H1 (cell line): ENCODE measurements at places on chromosomes 1 and 21.

DNA sequence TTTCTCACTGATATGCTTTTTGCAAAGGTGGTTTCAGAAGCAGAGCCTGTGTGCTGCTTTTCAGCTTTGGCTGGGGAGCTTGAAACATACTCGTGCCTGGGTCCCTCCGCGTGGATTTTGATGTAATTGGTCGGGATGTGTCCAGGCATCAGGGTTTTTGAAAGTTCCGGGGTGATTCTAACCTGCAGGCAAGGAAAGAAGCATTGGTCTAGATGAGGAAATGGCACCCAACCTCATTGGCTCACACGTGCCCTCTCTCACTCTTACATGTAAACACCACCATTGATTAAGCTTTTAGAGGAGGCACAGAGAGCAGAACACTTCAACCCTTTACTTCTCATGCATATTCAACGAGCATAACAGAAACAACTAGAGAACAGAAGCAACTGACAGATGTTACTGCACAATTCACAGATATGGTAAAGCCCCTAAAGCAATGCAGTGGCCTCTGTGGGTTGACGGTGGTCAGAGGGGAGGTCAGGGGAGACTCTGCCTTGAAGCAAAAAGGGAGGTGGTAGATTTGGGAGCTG lies 112.1 kb downstream of the TLR5 start:
- no peak for DNase-seq

GRCh38 chr1:160429125-160429561 lies 28.8 kb downstream of the VANGL2 start:
- DNase-seq, result no peak

DNA sequence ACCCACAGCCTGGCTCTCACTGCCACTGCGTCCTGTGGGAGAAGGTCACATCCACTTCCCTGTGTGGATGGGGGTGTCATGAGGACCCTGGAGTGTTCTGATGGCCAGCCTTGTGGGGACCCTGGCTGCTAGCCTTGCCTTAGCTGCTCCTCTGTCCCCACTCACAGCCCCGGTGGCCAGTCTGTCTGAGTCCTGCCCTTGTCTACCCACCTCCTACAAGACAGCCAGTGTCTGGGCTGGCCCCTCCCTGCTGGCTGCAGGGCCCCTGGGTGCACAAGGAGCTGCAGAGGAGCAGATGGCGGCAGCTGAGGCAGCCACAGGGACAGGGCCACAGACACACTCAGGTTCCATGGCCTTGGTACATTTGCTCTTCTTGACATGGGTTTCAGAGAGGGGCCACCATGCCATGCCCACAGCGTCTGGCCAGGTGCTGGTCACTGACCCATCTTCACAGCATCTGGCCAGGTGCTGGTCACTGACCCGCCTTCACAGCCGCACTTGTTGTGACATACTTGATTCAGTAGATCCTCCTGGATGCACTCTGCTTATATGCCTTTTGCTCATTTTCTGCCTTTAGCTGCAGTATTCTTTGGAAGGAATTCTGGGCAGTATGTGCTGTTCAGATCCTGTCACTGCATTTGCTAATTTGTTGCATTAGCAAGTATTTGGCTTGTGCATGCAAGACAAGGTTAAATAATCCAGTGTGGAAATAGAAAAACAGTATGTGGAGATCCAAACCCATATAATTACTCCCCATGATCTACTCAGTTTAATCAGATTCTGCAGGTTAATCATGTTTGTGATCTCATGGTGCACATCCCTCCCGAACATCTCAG lies 157.8 kb downstream of the PCBP3 start:
- DNase-seq, result no peak

- no peak for DNase-seq
These were observed 322.0 kb downstream of the CAMTA1 start for GRCh38 chr1:7107109-7107830.

DNA sequence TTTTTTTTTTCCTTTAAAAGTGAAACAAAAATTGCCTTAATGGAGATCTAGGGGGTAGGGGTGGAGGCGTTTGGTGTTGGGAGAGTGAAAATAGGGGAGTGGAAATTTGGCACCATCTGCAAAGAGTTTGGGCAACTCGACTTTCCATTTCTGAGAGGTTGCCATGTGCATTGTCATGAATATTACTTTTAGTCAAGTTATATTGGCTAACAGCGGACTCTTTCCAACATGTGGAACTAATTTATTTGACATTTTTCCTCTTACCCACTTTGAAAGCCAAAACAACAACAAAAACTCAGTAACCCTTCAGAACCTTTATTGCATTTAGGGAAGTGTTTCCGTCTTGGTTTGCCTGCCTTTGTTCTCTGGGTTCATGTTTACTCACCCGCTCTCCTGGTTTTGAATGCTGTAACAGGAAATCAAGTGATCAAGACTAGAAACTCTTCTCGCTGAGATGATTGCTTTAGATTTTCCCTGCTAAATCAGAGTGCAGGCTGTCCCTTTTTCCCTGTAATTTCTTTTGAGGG lies 70.4 kb downstream of the CACHD1 start:
- no peak for DNase-seq

DNA sequence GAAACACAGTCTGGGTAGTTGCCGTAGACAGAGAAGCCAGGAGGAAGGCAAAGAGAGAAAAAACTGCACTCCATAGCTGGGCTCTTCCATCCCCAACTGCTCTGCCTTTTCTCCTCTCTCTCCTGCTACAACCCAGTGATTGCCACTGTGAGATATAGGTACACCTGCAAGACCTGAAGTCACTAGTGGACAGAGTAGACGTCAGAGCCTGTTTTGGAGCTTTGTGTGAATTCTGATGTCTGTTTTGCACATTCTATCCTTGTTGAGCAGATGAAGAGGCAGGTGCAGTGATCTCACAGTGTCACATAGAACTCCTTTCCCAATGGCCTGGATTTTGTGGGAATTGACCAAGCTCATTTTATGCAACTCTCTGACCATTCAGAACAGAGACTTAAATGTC lies 2.2 kb downstream of the HAO2 start:
- DNase-seq, result no peak

GRCh38 chr1:40763742-40764532 lies 19.6 kb upstream of the KCNQ4 start:
- DNase-seq, result no peak

DNA sequence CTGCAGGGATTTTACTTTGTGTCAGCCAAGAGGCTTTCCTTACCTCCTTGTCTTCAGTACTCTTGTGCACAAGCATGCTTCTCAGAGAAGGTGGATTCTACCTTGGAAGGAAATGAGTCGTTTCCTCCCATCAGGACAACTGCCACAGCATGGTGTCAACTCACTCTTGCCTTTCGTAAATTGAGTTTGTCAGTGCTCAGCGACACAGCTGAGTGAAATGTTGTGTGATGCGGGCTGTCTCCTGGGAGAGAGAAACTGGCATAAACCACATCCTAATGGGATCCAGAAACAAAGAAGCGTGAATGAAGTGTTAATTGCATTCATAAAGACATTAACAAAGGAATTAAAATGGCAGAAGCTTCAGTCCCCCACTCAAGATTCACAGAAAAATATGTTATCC lies 51.5 kb upstream of the SLC22A15 start:
- no peak for DNase-seq

DNA sequence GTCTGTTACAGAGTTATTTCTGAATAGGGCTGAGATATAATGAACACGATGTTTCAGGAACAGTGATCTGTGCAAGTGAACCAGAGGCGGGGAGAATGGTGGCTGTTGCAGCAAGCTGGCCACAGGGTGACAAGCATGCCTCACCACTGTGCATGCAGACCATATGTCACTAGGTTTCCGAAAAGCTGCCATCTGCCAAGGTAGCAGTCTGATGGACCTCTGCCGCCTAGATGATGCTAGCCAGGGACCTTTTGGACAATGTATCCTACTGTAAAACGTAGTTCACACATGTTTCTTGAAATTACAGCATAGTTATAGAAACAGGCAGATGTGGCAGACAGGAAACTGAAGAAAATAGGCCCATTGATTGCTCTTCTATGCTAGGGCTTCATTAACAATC lies 204.2 kb upstream of the RRP15 start:
- DNase-seq, result no peak

GRCh38 chr21:27275294-27275927 lies 308.5 kb upstream of the ADAMTS5 start:
- DNase-seq, result no peak

- no peak for DNase-seq
These were observed 4.2 kb downstream of the MANEAL start for GRCh38 chr1:37797750-37798345.

DNA sequence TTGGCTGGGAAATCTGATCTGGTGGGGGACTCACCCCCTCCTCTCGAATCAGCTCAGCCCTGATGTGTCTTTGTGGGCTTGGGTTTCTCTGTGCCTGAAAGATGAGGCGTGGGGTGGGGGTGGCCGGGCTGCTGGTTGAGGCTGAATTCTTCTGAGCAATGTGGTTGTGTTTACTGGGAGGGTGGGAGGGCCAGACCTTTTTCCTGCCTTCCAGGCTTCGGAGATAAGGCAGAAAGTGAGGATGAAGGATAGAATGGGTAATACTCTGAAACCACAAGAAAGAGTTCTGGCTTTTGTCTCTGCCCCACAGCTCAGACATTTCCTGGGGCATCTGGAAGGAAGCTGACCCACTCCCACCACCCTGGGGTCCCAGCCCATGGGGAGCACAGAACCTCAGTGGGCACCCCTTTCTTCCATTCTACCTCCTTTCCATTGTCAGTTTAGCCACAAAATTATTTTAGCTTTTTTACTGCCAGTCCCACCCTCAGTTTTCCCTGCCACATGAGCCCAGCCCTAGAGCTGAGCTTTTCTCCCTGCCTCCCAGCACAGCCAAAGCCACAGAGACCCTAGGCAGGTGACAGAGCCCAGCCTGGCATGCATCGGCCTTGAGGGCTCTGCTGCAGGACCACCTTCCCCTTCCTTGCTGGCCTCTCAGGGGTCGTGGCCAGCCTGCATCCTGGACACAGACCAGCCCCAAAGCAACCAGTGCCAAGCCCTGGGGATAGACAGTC lies 11.2 kb downstream of the ALX3 start:
- no peak for DNase-seq

- no peak for DNase-seq
These were observed 3.5 kb downstream of the CELA2A start for GRCh38 chr1:15459771-15460707.

DNA sequence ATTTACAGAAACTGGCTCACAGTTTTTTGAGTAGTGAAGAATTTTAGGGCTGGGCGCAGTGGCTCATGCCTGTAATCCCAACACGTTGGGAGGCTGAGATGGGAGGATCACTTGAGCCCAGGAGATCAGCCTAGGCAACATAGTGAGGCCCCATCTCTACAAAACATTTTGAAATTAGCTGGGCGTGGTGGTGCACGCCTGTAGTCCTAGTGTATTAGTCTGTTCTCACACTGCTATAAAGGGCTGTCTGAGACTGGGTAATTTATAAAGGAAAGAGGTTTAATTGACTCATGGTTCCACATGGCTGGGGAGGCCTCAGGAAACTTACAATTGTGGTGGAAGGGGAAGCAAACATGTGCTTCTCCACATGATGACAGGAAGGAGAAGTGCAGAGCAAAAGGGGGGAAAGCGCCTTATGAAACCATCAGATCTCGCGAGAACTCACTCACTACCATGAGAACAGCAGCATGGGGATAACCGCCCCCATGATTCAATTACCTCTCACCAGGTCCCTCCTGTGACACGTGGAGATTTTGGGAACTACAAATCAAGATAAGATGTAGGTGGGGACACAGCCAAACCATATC lies 24.4 kb upstream of the DYRK1A start:
- DNase-seq, result no peak

DNA sequence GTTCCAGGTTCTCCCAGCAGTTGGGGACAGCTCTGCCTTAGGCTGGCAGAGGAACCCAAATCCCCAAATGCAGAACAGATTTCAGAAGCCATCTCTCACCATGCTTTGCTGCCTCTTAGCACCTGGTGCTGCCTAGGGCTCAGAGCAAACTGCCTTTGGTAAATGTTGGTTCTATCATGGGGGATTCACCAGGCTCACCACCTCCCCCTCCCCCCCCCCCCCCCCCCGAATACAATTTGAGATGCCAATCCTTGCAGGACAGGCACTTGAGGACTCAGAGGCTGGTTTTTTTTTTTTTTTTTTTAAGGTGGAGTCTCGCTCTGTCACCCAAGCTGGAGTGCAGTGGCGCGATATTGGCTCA lies 447 bp upstream of the PAQR6 start:
- DNase-seq, result no peak

- no peak for DNase-seq
These were observed 7.7 kb upstream of the CDC42 start for GRCh38 chr1:22044690-22045420.

DNA sequence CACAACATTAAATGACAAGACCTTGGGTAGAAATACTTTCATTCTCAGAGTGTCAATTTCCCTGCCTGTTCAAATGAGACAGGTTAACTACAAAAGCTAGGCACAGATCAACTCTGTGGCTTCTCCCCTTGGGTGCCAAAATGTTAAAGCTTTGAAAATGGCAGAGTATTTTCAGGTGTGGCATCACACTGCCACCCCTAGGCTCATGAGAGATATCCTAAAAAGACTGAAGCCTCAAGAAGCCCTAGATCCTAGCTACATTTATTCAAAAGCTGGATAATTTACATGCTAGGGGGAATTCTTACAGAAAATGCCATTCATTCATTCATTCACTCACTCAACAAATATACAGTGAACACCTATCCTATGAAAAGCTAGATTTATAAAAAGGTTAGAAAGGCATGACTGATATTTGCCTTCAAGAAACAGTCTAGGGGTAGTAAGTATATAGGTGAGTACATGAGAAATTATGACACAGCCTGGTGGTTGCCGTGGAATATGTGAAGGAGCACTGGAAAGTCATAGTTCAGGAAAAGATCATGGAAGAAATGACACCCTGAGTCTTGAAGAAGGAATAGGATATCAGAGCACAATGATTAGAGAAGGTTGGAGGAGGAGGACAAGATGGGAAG lies 15.9 kb upstream of the RAB4A start:
- no peak for DNase-seq

- no peak for DNase-seq
These were observed 43.6 kb downstream of the NFYC start for GRCh38 chr1:40734882-40735628.

GRCh38 chr1:201298396-201299381 lies 15.4 kb downstream of the PKP1 start:
- no peak for DNase-seq

GRCh38 chr21:36695283-36695634 lies 3.7 kb upstream of the SIM2 start:
- no peak for DNase-seq

DNA sequence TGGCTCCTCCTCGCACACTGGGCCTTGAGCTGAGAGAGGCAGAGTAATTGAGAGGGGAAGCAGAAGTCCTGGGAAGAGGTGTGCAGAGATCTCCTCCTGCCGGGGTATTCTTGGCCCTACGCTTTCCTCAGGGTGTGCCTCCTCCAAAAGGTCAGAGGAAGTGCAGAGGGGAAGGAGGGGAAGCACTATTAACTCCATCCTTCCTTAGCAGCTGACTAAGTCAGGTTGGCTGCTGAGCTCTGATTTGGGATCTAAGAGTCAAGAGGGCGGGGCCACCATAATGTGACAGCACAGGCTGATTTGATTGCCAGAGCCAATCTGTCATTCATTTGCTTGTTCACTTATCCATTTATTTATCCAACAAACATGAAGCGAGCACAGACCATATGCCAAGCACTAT lies 12.3 kb downstream of the ATP2B4 start:
- DNase-seq, result no peak

GRCh38 chr21:45945066-45945867 lies 36.3 kb upstream of the COL6A1 start:
- DNase-seq, result no peak
